GM23338 (cell line): ENCODE measurements at places on chromosomes 5 and 9. TPM values are rescaled to one million over a fixed set of nuclear protein-coding genes. Genes with fewer than 3 reads are reported as not detected.

- H3K4me1 ChIP-seq, result no peaks in the 10 kb centered on the region
- no peak overlapping the region for H3K4me3 ChIP-seq
- H3K27me3 ChIP-seq, result no peaks in the 10 kb centered on the region
- H3K36me3 ChIP-seq, result no peaks in the 10 kb centered on the region; the same call in 1 of the 2 replicates
Observed at GRCh38 chr5:13932561-13932960, 11.9 kb downstream of the DNAH5 start.

DNA sequence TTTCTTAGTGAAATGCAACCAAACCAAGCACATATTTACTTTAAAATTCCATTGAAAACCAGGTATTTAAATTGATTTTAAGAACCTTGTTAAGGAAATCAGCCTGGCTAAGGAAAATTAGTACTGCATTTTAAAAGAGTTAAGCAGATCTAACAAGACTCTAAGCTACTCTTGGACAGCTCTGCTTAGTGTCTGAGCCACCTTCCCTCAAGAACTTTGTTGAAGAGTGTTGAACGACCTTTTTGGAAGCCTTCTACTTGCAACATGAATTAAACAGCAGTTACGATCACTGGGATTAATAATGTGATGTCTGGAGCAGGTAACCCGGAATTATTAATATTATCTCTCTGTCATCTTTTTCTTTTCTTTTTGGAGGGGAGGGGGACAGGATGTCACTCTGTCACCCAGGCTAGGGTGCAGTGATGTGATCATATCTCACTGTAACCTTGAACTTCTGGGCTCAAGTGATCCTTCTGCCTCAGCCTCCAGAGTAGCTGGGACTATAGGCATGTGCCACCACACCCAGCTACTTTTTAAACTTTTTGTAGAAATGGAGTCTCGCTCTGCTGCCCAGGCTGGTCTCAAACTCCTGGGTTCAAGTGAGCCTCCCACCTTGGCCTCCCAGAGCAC is 74.7 kb downstream of the ANKRD55 start:
- no peaks in the 10 kb centered on the region for H3K36me3 ChIP-seq
- H3K4me1 ChIP-seq, result peaks cover 26% of the 10 kb centered on the region
- DNase-seq, result no peak
- H3K27me3 ChIP-seq, result 0 out of 2 replicates have a peak, but pooled peaks cover 7% of the 10 kb centered on the region

DNA sequence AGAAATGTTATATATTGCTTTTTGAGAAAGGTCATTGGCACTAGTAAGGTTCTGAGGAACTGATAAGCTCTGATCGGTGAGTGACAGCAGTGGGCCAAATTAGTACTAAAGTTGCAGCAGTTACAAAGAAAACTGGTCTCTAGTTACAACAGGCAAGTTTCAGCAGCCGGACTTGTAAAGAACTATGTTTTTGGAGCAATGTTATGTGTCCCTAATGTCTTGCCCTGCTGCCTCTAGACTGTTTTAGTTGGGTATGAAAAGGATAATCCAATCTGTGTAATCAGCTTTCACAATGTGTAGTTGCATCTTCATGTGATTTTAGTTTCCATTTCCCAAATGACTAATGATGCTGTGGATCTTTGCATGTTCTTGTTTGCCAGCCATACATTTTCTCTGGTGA is 113.5 kb downstream of the CAMK4 start:
- H3K27me3 ChIP-seq, result no peaks in the 10 kb centered on the region
- no peak for DNase-seq
- H3K4me1 ChIP-seq, result no peaks in the 10 kb centered on the region
- H3K4me3 ChIP-seq, result no peak overlapping the region
- no peaks in the 10 kb centered on the region for H3K36me3 ChIP-seq

DNA sequence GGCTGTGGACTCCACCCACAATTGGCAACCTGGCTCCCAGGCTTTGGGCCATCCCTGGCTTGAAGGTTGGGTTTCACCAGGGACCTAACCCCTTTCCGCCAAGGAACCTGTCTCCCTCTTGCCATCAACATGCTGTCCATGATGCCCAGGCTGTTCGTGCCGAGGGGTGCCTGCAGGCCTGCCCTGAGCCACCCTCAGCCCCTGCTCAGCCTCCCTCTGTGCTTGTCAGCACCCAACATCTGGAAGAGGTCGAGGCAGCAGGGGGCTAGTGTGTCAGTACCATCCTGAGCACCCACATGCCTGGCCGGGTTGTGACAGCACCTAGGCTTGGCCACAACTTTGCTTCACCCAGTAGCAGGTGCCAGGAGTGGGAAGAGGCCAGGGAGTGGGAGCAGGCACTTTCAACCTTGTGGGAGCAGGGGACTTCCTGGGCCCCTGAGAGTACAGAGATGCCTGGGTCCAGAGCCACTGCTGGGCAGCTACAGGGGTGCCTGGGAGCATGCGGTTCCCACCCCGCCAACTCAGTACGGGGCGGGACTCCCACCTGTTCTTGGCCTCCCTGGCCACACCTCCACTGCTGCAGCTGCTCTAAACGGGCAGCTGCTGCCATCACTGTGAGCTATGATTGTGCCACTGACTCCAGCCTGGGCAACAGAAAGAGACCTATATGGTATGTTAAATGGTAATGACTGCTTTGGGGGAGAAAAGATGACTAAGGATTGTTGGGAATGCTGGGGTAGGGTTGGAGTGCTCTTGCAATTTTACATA is 6.3 kb downstream of the PDCD1LG2 start:
- no peak for DNase-seq
- H3K27ac ChIP-seq, result no peak overlapping the region
- H3K36me3 ChIP-seq, result no peaks in the 10 kb centered on the region; the same call in 1 of the 2 replicates
- peaks cover 17% of the 10 kb centered on the region for H3K4me1 ChIP-seq
- H3K27me3 ChIP-seq, result no peaks in the 10 kb centered on the region
- H3K4me3 ChIP-seq, result no peak overlapping the region

- H3K4me1 ChIP-seq, result peaks cover 17% of the 10 kb centered on the region
- no peaks in the 10 kb centered on the region for H3K27me3 ChIP-seq
- no peak overlapping the region for H3K4me3 ChIP-seq
- no peak overlapping the region for H3K27ac ChIP-seq
- no peaks in the 10 kb centered on the region for H3K36me3 ChIP-seq
Observed at GRCh38 chr5:169424279-169424655, 123.3 kb upstream of the SLIT3 start.

DNA sequence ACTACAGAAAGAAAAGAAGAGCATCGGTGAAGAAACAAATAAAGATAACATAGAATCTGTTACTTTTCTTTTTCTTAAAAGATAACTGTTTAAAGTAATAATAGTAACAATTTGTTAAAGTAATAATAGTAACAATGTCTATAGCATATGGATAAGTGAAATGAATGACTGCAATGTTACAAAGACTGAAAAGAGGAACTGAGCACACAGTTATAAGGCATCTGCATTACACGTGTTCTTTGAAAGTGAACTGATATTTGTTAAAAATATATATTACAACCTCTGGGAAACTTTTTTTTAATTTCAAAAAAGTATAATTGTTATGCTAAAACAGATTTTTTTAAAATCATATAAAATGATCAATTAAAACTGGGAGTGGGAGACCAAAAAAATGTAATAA is 88.4 kb upstream of the FST start:
- no peaks in the 10 kb centered on the region for H3K27me3 ChIP-seq
- no peak overlapping the region for H3K4me3 ChIP-seq
- H3K4me1 ChIP-seq, result no peaks in the 10 kb centered on the region
- no peak for DNase-seq

DNA sequence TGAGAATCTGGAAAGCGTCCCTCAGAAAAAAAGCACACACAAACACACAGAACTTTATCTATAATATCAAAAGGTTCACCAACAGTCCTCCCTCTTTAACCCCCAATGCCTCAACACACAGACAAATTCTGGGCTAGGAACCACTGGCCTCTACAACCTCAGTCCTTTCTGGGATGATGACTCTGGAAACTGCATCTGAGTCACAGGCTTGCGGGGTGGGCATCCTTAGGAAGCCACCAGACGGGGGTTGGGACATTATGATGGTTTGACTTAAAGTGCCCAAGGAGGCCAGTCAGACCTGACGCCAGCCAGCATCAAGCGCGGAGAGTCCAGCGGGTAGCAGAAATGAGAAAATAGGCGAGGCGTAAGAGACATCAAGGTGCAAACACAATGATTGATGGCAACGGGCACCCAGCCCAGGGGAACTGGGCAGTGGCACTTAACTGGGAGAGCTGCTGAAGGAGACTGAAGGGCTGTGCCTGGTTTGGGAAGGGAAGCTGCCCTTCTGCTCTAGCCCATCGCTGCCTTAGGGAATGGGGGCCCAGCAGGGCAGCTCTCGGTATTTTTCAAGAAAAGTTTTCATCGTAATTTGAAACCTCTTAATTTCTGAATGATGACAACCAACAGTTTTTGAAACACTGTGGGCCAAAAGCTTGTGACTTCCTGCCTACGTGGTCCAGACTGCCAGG is 20.7 kb downstream of the SPRY4 start:
- H3K36me3 ChIP-seq, result peaks cover 5% of the 10 kb centered on the region
- no peaks in the 10 kb centered on the region for H3K27me3 ChIP-seq
- peaks cover 44% of the 10 kb centered on the region for H3K4me1 ChIP-seq
- H3K27ac ChIP-seq, result peak overlapping the region; percentile 63
- no peak for DNase-seq

- no peaks in the 10 kb centered on the region for H3K36me3 ChIP-seq
- no peak overlapping the region for H3K27ac ChIP-seq
- H3K27me3 ChIP-seq, result no peaks in the 10 kb centered on the region
- no peak overlapping the region for H3K4me3 ChIP-seq
- peaks cover 3% of the 10 kb centered on the region for H3K4me1 ChIP-seq
Observed at GRCh38 chr9:18821788-18822187, 211.2 kb downstream of the SAXO1 start.

The POU5F2 gene
- 0.76 and 1.2 TPM in 2 replicates for total RNA-seq

The ZNF883 gene
- total RNA-seq, result 11.8 and 44.4 TPM in 2 replicates

The SLC6A19 gene
- total RNA-seq, result not detected in 2 replicates
